Foreskin keratinocyte (primary cell): ENCODE measurements at places on chromosomes 6 and 20. TPM values are rescaled to one million over a fixed set of nuclear protein-coding genes. Genes with fewer than 3 reads are reported as not detected.

DNA sequence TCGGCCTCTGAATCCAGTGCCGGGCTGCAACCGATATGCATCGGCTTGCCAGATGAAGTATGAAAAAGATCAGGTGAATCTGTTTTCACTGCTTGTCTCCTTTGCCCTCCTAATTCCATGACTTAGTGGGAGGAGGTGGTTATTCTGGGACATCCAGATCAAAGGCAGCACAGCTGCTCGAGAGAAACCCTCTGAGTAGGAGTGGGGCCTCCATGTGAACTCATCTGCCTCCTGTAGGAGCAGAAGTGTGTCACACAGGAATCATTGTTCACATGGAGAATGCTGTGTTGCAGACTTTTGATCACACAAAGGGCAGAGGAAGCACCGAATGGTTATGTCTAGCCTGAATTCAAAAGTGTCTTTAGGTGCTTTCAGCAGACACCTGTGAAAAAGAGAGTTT lies 73.1 kb upstream of the SLC22A1 start:
- no peak for DNase-seq

DNA sequence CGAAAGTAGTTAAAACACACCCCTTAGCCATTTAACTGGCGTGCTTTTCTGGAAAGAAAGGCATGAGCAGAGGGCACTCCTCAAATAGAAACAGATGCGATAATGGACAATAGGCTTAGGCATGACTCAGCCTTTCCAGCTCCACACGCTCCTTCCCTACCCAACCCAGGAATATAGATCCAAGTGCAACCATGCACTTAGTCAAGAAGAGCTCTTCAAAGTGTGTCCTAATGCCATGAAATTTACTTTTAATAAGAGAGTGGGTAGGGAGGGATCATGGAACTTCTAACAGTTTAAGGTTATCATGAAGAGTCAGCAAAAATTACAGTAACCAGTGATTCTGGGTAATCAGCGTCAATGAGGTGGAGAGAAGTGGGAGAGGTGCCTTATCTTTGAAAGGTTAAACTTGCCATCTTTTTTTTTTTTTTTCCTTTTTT lies 2.4 kb upstream of the EFHC1 start:
- peak; percentile 56 for DNase-seq

DNA sequence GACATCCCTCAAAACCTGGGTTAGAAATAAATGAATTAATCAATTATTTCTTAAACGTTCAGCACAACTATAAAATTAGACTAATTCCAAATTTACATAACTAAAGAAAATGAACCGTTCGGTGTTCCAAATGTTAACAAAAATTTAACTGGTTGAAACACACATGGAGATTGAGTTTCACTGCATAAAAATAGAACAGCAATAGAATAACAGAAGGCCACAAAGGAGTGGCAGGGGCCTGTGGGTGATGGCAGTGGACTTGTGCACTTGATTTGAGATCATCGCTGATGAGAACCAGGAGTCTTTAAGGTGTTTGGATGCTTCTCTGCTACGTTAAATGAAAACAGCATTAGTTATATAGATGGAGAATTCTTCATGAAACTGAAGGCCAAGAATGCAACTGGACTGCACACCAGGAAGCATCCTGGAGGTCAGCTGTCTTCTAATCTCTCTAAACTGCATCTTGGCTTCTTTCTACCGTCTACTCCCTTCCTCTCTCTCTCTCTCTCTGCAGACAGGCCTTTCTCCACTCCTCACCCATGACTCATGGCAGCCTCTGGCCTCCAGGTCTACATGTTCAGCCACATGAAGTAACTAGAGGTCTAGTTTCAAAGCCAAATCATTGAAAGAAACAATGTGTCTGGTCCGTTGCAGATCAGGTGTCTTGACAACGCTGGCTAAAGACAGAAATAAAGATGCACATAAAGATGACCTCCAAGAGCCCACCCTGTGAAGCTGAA lies 111.3 kb downstream of the SIM1 start:
- no peak for DNase-seq

TREML2 gene
- polyA plus RNA-seq = 0.04 and 0.18 TPM in 2 replicates

- DNase-seq = no peak
Measured at GRCh38 chr6:167013067-167013466, 13.9 kb downstream of the CEP43 start.

GRCh38 chr6:97282238-97282725 lies 734 bp downstream of the MMS22L start:
- no peak for DNase-seq

GRCh38 chr20:58712151-58712791 lies 19.7 kb downstream of the NPEPL1 start:
- no peak for DNase-seq

SLCO4A1 gene
- 1.5 and 1.9 TPM in 2 replicates for polyA plus RNA-seq

- DNase-seq = no peak
Measured at GRCh38 chr6:139355172-139355571, 19.3 kb downstream of the CITED2 start.
